ENCODE measurements at places on chromosomes 7 and 10.

DNA sequence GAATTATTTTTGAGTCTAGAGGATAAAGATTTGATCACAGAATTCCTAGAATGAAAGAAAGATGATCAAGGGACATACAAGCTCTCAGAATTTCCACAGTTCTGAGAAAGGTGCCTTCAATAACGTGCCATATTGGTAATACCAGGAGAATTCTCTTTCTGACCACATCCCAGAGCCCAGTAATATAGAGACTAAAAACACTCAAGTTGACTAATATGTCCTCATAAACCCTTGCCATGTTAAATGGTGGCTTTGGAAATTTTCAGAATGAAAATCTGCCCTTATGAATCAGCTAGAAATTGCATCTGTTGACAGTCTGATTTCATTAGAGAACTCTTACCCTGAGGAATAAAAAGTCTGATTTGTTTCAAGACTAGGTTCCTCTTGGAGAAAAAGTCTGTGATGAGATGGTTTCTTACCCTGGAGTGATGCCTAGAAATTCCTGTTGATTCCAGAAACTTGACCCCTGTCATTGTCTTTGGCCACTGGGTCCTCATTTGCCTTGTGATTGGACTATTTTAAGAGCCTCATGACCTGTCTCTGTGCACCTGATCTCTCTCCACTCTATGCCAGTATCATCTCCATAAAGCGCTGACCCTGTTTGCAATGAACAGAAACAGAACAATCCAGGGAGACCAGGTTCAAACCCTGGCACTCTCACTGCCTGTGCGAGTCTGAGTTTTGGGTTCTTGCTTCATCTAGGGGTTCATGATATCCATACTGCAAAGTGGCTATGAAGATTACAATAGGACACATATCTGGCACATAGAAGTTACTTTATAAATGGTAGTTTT is 3.3 kb downstream of the IL2RA start:
- no peak for DNase-seq

DNA sequence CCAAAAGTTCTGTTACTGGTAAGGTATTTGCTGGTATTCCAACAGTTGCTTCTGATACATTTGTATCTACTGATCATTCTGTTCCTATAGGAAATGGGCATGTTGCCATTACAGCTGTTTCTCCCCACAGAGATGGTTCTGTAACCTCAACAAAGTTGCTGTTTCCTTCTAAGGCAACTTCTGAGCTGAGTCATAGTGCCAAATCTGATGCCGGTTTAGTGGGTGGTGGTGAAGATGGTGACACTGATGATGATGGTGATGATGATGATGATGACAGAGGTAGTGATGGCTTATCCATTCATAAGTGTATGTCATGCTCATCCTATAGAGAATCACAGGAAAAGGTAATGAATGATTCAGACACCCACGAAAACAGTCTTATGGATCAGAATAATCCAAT is 131.0 kb downstream of the AASS start:
- DNase-seq, result no peak

DNA sequence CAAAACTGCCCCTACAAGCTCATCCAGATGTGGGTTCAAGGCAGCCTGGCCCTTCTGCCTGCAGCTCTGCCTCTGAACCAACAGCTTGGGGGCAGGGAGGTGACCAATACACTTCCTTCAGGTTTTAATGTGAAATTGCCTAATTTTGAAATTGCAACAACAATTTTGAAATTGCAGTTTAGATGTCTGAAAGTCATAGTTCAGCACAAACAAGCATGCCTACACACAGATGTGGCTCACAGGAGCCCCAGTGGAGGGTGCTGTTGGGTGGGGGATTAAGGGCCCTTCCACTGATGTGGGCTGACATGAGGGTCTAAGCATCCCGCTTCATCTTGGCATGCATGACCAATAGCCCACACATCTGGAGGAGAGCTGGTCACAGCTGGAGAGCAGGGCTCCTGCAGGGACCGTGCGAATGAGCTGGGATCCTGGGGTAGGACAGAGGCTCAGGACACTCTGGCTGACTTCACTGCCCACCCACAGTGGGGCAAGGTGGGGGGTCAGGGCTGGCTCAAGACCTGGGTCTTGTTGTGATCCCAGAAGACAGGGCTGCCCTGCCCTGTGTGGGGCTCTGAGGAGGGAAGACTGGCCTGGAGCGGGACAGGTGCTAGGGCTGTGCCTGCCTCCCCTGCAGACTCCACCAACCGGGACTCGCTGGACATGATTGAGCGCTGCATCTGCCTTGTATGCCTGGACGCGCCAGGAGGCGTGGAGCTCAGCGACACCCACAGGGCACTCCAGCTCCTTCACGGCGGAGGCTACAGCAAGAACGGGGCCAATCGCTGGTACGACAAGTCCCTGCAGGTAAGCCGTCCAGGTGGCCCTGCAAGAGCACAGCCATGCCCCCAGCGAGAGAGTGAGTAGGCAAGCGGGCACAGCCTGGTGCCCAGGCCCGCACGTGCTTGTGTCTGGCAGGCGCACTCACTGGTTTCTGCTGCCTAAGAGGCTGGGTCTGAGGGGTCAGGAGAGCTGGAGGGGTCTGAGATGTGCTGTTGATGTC is 32.3 kb downstream of the CHAT start:
- DNase-seq, result no peak

GRCh38 chr7:10677668-10678232 is 295.9 kb upstream of the PHF14 start:
- DNase-seq, result no peak

DNA sequence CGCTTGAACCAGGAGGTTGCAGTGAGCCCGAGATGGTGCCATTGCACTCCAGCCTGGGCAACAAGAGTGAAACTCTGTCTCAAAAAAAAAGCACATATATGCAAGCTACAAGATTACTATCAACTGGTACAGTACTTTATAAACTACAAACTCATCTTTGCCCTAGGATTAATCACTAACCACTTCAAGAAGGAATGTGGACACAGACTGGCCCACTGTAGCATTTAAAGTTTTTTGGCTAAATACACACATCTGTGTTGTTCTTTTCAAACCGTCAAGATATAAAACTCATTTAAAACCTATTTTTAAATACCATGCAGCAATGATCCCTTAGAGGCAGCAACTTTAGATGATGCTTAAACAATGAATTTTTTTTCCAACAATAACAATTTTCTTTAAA is 205.4 kb downstream of the IMMP2L start:
- no peak for DNase-seq

GRCh38 chr10:118973744-118974143 is 55.8 kb upstream of the NANOS1 start:
- DNase-seq, result no peak
